Neural progenitor cell (in vitro differentiated cells): ENCODE measurements at places on chromosomes 7 and 10.

DNA sequence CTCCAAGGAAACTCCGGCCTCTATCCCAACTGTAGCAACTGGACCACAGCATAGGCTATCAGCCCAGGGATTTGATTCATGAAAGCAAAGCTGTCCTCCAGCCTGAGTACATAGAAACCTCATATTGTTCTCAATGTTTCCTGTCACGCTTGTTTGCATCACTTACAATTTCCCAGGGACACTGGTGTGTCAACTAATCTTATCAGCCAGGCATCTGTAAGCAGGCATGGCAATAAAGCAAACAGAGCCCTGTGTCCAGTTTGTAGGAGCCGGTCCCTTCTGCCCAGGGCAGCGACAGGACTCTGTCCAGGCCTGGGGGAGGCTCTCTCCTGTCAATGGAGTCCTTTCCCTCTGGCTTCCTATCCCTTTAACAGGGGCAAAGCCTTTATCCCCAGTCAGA, 23.0 kb upstream of the CDHR3 start:
- DNase-seq = no peak

- DNase-seq = no peak
Measured at GRCh38 chr10:97825020-97825760, 24.5 kb upstream of the GOLGA7B start.

DNA sequence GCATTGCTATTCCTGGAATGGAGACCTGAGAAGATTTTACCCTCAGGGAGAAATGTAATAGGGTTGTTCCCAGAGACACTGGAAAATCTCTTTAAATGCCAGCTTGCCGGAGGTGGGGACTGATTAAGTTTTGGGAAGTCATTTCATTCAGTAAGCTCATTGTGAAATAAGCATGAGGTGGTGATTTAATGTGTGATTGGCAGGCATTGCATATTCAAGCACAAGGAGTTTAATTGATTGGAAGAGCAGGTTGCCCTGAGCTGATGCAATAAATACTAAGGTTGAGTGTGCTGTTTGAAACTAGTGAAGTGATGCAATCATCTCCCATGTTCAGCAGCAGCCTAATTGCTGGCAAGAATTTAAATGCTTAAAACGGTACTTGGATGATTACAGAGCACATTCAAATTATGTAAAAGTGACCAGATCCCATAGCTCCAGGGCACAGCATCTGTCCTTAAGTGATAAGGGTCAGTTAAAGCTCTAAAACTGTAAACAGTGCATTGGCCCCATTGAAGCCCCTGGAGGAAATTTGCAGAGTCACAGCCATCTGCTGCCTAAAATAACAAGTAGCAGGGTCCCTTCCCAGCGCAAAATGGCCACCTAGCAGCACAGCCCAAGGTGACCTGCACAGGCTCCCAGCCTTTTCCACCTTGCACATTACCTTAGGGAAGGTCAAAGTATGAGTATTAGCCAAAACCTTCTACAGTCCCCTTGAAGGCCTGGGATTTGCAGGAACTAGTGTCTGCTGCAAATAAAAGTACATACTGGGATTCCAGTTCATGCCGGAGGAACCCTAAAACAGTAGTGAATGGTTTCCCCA, 92.1 kb downstream of the CCDC71L start:
- DNase-seq = no peak

- DNase-seq = no peak
Measured at GRCh38 chr7:68504716-68505115, 1093.6 kb upstream of the AUTS2 start.

DNA sequence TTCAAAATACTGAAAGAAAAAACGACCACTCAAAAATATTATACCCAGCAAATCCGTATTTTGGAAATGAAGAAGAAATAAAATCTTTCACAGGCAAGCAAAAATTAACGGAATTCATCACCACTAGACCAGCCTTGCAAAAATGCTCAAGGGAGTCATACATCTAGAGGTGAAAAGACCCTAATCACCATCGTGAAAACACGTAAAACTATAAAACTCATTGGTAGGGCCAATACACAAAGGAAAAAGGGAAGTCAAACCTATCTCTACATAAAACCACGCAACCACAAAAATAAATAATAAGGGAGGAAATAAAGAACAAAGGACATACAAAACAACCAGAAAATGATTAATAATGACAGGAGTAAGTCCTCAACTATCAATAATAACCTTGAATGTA, 6.6 kb upstream of the AKR1B1 start:
- DNase-seq = no peak

DNA sequence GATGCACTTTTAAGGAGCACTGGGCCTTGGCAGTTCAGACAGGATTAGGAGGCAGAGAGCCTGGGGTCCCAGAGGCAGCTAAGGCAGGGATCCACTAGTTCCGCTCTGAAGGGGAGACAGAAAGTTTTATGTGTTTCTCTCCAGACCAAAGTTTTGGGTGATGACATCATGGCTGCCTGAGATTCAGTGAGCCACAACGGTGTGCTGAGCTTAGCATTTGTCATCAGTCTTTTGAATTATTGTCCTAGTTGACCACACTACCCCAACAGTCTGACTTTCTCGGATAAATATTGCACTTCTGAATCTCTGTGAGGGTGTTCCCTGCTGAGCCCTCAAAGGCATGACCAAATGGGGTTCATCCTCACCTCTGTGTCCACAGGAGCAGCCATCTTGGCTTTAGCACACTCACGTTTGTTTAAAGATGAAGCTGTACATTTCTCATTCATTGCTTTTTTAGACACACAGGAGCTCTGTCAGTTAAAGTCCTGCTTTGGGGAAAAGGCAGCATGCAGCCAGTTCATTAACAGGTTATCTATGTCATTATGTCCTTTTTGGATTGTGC, 297.7 kb upstream of the LRGUK start:
- DNase-seq = no peak

DNA sequence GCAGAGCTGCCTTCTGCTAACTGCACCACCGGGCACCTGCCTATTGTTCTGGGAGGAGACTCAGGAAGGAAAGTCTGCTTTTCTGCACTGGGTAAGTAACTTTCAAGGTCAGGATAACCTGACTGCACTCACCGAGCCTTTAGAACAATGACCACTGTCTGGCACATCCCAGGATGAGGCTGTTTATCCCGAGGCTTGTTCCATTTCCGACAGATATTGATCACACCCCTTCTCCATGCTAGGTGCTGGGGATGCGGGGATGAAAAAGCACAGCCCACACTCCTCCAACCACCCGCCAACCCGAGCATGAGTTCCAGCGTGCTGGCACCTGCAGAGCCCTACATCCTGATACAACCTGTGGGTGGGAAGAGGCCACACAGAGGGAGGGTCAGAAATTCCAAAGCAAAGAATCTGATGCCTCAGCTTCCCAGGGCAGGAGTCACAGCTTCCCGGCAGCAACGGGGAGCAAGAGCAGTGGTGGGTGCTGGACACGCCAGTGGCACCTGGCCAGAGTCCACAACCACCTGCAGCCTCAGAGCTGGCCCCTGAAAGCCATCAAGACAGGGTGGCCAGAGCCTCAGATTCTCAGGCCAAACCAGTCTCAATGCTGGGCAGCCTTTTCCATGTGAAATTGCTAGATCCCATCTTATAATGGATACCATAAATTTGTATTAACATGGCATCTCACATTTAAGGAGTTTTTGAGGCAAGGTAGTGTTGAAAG, 34.9 kb upstream of the CNPY1 start:
- no peak for DNase-seq

- DNase-seq = no peak
Measured at GRCh38 chr7:82183634-82184033, 259.9 kb downstream of the CACNA2D1 start.

DNA sequence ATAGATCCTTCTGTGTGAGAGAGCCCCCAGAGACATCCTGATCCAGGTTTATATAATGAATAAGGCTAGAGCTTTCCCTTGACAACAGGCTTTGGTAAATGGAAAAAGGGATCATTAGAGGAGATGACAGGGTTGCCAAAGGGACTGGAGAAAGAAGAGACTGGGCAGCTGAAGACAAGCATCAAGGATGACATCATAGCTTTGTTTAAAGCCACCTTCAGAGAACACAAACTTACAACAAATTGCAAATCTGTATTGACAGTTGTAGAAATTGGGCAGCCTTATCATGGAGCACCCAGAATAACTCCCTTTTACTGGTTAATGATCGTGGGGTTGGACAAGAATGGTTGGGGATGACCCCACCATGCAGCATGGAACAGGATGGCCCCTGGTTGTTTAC, 3.7 kb upstream of the PLPP4 start:
- no peak for DNase-seq

DNA sequence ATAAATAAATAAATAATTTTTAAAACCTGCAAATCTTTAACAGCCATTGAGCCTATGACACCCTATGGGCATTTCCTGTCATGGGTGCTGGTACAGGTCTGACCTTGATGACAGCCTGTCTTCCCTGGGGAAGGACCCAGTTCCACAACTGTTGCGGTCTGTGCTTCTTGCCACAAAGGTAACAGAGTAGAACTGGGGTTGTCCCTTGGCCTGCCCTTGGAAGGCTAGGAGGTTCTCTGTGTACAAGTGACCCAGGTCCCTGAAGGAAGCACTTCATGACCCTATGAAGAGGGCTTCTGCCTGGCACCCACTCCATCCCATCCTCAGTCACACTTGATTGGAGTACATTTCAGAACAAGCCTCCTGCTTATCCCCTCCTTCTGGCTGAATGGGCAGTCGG, 66.9 kb downstream of the OGDH start:
- no peak for DNase-seq

- DNase-seq = no peak
Measured at GRCh38 chr7:133575726-133576440, 323.0 kb downstream of the EXOC4 start.

- DNase-seq = no peak
Measured at GRCh38 chr7:18638594-18639452, 143.3 kb downstream of the HDAC9 start.

DNA sequence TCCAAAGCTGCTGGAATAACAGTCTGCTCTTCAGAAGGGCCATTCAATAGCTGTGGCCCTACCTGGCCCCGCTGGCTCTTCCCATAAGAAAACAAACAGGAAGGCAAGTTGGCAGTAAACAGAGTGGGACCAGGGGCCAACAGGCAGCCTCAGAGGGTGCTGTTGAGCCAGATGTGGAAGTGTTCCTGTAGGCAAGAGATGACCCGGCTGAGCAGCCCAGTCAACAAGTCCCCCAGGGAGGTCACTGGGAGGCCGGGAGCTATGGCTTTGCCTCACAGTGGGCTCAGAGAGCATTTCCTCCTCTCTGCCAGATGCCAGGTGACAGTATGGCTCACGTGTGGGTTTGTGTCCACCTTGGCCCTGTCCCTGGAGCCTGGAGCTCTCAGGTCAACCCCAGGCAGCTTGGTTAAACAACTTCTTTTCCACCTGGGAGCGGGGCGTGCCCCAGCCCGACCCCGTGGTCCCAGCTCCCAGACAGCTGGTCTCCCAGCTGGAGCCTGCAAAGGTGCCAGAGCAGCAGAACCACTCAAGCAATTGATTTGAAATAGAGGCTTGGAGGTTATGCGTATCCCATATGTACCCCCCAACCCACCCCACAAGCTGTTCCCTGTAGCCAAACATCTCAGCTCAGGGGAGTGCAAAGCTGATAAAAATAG, 33.8 kb upstream of the LOXL4 start:
- no peak for DNase-seq

DNA sequence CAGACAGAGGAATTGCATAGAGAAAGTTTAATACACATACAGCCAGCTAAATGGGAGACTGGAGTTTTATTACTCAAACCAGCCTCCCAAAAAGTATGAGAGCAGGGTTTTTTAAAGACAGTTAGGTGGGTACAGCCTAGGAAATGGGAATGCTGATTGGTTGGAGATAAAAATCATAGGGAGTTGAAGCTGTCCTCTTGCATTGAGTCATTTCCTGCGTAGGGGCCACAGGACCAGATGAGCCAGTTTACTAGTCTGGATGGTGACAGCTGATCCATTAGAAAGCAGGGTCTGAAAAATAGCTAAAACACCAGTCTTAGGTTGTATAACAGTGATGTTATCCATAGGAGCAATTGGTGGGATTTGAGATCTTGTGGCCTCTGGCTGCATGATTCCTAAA, 76.1 kb upstream of the POM121L12 start:
- no peak for DNase-seq

GRCh38 chr7:43701929-43702328, 27.4 kb downstream of the COA1 start:
- DNase-seq = no peak

DNA sequence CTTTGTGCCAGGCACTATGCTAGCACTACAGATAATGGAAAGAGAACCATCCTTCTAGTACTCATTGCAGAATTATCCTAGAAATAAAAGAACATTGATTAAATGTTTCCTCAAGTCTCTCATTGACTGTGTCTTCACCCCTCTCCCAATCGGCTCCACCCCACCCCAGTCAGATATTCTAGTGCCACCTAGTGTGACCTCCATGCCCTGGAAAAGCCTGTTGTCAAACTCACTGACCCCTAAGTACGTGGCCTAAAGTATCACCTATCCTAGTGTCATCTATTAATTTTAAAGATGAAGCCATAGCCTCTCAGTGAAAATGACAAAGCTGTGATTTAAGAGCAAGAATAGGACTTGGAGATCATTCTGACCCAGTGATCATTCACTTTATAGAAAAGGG, 26.3 kb downstream of the LGI1 start:
- DNase-seq = no peak

- DNase-seq = no peak
Measured at GRCh38 chr10:6782378-6782777, 202.3 kb upstream of the PRKCQ start.

DNA sequence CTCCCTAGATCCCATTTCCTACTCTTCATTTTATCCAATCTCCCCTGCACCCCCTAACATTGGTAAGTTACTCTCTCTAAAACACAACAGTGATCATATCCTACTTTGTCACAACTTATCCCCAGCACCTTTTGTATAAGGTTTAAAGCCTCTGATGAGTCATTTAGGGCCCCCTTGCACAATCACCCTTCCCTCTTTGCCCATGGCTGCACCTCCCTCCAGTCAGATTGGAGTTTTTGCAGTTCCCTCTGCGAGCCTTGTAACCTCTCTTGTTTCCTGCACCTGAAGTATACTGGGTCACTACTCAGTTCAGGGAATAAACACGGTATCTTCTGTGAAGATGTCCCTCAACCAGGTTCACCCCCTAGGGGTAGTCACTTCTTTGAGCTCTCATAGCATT, 55.9 kb upstream of the ADRB1 start:
- DNase-seq = no peak

GRCh38 chr7:20030417-20030816, 186.8 kb downstream of the MACC1 start:
- peak; percentile 24 for DNase-seq

- DNase-seq = no peak
Measured at GRCh38 chr10:839550-840205, 91.8 kb downstream of the LARP4B start.
